ENCODE measurements at places on chromosomes 2 and 18.

GRCh38 chr2:18578033-18578432 is 11.3 kb downstream of the NT5C1B start:
- no peak for DNase-seq

DNA sequence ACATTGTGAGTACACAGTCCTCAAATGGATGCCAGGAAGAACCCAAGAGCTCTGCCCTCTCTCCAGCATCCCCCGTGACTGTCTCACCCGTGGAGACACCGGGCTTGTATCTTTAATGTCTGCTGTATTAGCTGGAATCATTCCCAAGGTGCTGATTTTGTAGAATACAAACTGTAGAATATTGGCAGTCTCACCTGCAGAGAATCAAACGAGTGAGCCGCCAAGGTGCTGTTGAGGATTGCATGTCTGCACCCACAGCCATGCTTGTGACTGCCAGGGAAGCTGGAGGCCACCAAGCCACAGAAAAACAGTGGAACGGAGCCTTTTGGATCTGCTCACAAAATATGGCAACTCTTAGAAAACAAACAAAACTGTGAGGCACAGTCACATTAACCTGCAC is 37.5 kb downstream of the TMEM18 start:
- DNase-seq, result no peak

GRCh38 chr2:127414638-127415592 is 3.3 kb upstream of the PROC start:
- DNase-seq, result no peak

DNA sequence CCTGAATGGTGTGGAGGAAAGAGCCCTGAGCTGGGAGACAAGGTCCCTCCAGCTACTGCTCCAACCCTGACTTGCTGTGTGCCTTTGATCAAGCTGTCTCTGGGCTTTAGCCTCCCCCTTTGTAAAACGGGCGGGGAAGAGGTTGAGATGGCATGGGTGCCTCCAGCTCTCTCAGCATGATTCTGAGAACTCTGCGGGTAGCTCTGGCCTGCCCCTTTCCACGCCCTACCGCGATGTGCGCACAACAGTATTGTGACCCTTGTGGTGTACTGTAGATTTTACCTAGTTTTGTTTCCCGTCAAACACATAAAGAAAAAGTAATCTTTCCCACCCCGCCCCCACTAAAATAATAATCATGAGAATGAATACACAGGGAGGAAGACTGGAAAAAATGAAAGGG is 5.3 kb downstream of the CD8A start:
- no peak for DNase-seq

DNA sequence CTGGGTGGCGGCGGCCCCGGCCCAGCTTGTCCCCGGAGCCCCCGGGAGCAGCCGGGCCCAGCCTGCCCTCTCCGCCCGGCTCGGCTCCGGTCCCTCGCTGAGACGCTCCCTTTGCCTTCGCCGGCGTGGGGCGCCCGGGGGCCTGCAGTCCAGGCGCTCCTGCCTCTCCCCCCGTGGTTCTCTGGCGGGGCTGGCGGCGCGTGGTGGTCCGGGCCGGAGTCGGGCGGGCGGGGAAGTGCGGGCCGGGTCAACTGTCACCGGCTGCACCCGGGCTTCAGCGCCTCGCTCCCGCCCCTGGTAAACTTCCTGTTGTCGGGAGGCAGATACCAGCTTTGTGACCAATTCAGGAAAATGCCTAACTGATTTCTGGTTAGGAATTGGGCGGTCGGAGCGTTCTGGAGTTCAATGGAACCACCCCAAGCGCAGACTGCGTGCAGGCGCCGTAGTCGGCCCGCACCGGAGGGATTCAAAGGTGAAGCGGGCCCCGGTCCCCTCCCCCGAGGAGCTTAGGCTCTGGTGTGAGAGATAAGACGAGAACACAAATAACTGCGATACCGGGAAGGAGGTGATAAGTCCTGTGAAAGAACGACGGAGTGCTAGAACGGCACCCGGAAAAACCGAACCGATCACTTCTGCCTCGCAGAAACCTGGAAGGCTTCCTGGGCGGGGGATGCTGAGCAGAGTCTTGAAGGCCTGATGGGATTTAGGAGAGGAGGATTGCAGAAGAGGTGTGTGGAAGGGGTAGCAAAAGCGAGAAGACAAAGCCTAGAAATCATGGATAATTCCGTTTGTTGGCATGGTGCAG is 891 bp downstream of the CAB39 start:
- no peak for DNase-seq

GRCh38 chr18:80147037-80147417 is 38.0 kb downstream of the ADNP2 start:
- no peak for DNase-seq

DNA sequence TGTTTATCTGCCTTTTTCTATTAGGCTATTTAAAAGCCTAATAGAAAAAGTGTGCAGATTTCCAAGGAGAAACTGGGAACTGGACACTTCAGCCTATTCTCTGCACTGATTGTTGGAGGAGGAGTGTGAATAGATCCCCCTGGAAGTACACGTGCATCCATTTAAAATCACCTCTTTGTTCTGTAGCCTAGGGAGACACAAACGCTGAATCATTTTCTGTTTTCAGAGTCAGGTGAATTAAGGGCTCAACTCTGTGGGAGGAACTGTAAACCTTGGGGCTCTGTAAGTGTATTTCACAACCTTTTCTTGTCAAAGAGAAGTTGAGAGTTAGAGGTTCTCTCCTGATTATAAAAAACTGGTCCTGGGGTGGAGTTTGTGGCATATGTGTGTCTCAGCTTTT is 159.7 kb downstream of the SPAG16 start:
- no peak for DNase-seq

DNA sequence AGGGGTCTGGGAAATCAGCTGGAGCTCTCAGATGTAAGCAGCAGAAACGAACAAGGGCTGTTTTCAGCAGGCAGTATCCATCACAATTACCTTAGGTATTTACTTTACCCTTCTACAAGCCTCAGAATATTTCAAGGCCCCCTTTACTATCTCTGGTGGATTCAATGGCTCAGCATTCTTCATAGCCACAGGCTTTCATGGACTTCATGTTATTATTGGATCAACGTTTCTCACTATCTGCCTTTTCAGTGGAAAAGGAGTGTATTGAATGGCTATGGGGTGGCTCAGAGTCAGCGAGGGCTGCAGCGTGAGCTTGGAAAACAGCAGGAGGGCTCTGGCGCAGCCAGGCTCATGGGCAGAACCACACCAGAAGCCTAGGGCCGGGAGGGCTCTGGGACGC is 16.6 kb upstream of the CHRNA1 start:
- DNase-seq, result no peak
